Retina (tissue), 1 donor: ENCODE measurements at places on chromosomes 6 and 20.

DNA sequence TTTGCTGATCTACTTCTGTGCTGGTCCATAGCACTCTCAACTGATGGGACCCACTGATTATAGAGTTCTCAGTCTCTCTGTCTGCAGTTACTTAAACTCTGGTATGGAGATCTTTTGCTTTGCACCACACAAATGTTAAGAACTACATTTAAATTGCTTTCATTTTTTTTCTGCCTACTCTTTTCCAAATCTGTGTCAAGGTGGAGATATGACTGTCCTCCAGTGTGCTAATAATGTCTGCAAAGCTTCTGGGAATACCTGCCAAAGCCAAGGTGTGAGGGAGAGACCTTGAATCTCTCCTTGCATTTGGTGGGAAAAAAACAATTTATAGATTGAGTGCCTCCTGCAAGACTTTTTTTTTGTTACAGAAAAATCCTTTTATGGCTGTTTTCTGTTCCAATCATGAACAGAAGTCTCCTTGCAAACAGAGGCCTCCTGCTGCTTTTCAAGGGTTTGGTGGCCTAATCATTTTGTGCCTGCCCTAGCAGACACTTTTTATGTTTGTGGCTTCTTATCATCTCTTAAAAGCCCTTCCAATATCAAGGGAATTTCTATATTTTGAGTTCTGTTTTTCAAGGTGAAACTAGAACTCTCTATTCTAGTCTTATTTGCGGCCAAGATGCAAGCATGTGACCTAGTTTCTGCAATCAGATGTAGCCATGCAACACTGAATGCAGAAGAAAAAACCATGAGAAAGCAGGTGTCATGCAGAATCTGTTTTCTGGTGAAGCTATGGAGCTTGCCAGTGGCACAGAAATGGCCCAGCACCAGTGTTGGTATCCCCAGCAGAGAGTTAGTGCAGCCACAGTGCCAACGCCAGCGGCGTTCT lies 23.2 kb upstream of the AKIRIN2 start:
- DNase-seq = no peak

DNA sequence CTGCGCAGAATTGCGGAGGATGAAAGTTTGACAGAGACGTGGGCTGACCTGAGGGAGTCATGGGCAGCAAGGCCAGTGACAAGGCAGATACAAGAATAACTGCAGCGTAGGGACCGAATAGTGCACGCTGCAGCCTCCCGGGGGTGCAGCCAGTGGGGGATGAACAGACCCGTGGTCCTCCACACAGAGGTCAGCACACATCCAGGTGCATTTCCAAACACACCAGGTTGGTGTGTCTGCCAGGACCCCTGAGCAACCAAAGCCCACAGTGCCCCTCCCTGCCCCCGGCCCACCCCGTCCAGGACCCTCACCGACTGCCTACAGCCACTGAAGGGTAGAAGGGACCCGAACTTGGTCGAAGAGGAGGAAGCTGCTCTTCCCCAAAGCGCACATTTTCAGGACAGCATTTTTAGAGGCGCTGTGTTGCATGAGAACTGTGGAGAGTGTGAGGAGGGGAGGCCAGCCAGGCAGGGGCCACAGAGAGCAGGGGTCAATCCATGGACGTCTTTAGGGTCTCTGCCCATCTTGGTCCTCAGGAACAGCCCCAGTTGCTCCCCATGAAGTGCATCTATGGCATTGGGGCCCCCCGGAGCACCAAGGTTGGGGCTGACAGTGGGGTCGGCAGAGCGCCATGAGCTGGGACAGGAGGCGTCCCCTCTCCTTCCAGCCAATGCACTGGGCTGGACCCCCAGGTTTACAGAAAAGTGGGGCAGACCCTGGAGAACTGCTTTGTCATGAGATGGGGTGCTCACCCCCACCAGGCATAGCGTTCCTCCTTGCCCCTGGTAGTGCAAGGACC lies 157.8 kb upstream of the AFDN start:
- no peak for DNase-seq

DNA sequence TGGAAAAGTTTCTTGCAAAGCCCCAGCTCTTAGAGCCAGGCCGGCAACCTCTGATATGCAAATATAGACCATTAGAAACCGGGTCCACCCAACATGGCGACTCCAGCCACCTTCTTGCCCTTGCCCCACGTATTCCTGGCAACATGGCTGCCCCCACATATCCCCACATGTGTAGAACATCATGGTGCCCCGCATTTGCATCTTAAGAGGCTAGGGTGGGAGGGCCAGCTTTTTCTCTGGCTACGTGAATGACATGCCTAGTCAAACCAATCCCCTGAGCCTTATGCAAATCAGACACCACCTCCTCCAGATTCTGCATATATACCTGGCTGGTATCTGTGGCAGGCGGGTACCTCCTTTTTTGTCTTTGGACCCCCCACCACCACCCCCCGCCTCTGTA lies 106.1 kb upstream of the PTPRT start:
- no peak for DNase-seq

- DNase-seq = peak; percentile 64
Observed at GRCh38 chr20:64083804-64084684, at the start of gene LKAAEAR1. TSS of gene LKAAEAR1 (minus strand) at chr20:64084398. CDS start at chr20:64084219, 179 bp downstream.

DNA sequence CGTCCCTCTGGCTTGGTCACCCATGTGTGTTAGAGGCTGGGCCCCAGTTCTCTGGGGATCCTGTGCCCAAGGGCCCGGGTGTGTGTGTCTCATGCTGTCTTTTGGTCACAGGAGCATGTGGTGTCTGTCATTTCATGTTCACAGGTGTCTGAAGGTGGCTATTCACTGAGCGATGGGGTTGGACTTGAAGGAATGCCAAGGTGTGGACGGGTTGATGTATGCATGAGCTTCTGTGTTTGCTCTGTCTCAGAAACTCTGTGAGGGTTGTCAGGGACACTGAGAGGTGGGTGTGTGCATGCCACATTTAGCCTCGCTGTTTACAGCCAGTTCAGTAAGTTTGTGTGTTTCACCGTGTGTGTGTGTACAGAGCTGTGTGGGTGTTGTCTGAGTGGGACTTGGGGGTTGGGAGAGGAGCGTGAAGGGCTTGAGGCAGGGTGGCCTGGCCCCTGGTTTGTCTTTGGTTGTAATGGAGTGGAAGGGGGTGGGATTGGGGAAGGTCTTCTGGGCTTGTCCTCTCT lies 1.2 kb downstream of the DDR1 start:
- DNase-seq = no peak

GRCh38 chr6:139008117-139008516 lies 20.1 kb upstream of the REPS1 start:
- no peak for DNase-seq

DNA sequence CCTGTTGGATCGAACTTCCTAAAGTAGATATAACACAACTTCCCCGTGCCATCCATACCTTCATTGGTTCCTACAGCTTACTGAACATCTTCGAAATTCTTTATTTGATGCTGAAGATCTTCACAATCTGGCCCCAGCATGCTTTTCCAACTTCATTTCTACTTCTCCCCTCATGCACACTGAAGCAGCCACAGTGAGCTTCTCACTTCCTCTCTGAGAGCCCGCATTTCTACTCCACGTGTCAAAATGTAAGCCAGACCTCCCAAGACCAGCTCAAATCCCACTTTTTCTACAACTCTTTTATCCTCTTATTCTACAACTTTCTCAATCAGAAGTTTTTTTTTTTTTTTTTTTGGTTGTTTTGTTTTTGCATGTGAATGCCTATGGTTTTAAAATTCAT lies 254.7 kb downstream of the GMPR start:
- no peak for DNase-seq

- DNase-seq = no peak
Observed at GRCh38 chr6:37554480-37554819, 54.8 kb upstream of the CCDC167 start.

GRCh38 chr20:437787-438486 lies 24.4 kb downstream of the TBC1D20 start:
- no peak for DNase-seq
